ENCODE measurements at places on chromosomes 1 and 21.
A peak's percentile ranks its signal among the peaks of the same experiment; 100 is the strongest.

- no peak for DNase-seq
Measured at GRCh38 chr1:215631489-215631888, 64.4 kb downstream of the KCTD3 start.

DNA sequence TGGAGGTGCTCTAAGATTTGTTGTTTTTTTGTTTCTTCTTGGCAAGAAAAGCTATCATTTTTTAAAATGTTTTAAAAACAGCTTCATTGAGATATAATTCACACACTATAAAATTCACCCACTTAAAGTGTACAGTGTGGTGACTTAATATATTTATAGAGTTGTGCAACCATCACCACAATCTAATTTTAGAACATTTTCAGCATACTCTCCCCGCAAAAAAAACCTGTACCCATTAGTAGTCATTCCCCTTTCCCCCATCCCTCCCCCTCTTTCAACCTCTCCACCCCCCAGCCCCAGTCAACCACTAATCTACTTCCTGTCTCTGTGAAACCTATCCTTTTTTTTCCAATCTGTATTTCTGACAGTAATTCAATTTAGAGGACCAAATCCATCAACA, 30.6 kb downstream of the ZC3H11B start:
- DNase-seq: no peak

- no peak for DNase-seq
Measured at GRCh38 chr1:98205291-98206017, 284.6 kb upstream of the DPYD start.

DNA sequence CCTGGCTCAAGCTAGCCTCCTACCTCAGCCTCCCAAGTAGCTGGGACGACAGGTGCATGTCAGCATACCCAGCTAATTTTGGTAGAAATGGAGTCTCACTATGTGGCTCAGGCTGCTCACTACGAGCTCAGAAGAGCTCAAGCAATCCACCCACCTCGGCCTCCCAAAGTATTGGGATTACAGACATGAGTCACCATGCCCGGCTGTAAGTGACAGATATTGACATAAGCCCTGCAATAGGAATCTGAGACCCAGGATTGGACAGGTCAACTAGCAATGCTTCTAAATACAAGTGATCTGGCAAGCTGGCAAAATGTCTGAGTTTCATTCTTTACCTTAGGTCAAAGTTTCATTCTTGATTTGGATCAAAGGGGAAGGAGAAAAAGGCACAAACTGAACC, 40.5 kb upstream of the H6PD start:
- DNase-seq: no peak

GRCh38 chr1:28056129-28056925, 32.1 kb downstream of the EYA3 start:
- DNase-seq: no peak

- DNase-seq: no peak
Measured at GRCh38 chr21:32587651-32588050, 2.3 kb upstream of the TCP10L start.

DNA sequence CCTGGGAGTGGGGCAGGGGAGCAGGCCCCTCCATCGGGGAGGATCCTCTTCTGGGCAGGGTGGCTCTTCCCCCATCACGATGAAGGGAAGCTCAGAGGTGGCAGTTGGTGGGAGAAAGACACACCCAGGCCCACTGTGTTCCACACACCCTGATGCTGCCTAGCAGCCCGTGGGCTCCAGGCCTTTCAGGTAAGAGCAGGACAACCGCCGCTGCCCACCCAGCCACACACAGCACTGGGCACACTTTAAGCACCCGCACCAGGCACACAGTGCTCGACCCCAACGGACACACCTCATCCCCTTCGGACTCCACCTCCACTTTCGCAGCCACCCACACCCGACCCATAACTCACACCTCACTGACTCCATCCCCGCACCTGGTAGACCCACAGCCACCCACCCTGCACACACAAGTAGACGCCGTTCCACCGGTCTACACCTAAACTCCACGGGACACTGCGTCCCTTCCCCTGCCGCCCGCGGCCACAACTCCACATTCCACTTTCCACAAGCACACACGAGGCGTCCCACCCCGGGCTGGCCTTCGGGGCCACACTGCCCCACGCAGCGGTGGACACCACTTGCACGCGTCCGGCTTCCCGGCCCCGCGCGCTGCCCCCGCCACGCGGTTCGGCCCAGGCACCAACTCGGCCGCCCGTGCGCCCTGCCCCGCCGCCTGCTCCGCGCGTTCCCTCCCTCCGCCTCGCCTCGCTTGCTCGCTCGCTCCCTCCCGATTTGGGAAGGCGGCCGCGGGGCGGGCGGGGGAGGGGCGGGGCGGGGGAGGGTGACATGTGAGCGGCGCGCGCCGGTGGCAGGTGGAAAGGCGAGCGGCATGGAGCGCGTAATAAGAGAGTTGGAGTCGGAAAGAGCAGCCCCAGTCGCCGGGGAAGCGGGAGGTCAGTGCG, at the start of gene KCNQ4:
TSS of gene KCNQ4 (plus strand) at position 787 of the 905 bp plus-strand sequence. CDS start 307 bp downstream, outside the sequence.
- DNase-seq: no peak

DNA sequence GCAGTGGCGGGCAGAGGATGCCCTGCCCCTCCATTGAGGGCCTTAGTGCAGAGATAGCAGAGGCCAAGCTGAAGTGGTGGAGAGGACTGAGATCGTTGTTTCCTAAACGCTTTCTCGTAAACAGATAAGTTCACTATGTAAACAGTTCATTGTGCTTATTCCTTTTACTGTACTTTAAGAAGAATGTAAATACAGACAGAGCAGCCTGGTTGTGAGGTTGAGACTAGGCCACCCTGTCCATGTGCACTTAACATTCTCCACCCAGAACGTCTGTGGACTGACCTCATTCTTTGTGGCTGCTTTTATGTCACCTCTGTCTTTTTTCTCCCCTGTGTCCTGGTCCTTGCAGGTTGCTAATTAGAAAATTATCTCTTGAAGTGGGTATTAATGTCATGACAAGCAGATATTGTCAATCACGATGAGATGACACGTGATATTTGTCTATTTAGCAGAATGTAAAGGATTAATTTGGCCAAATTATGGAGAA, 8.5 kb downstream of the CENPS start:
- DNase-seq: no peak

GRCh38 chr1:116374353-116375147, 1.5 kb downstream of the ATP1A1 start:
- no peak for DNase-seq

DNA sequence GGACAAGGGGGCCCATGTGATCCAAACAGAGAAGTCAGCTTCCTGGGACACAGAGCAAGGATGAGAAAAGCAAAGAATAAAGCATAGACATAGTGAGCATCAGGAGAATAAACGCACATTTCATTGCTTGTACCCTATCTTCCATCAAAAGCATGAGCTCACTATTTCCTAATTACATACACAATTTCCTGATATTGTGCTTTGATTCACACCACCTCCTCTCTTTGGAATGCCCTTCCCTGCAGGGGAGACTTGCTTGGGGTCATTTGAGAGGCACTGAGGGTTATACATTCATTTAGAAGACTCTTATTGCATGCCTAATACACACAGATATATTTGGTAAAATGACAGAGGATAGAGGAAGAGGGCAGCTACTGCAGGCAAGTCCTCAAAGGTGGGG, 185.4 kb downstream of the SEC16B start:
- no peak for DNase-seq

- DNase-seq: peak; percentile 50
Measured at GRCh38 chr1:110188035-110188618, 22.0 kb upstream of the KCNC4 start.

GRCh38 chr21:44571296-44571695, 2.2 kb upstream of the KRTAP10-4 start:
- no peak for DNase-seq

- DNase-seq: no peak
Measured at GRCh38 chr1:63087966-63088365, 234.4 kb upstream of the FOXD3 start.

DNA sequence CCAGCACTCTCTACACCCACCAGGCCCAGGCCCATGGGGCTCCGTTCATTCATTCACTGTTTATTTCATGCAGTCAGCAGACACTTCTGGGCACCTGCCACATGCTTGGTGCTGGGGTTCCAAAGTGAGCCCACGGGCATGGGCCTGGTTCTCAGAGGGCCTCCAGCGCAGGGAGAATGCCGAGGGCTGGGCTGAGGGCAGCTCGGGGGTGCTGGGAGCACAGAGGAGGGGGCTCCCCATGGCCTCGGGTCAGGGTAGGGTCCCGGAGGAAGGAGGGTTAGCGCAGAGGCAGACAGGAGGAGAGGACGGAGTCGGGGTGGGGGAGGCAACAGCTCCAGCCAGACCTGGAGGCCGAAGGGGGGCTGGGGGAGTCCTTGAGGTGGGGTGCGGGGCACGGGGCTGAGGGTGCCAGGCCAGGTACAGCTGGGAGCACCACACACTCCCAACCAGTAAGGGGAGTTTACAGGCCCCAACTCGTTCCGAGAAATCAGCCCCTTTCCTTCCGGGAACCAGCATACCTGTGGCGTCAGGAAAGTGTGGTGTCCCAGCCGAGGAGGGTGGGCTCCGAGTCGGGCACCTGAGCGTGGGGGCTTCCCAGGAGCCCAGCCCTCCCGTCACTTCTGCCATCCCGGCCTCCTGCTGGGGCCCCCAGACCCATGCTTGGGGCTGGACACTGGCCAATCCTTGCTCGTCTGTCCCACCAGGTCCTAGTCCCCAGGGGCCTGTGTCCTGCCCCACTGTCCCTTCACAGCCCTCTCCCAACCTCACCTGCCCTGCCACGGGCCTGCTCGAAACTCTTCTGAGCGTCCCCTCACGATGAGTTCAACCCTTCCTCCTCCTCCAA, 10.8 kb downstream of the ARHGEF16 start:
- DNase-seq: no peak

DNA sequence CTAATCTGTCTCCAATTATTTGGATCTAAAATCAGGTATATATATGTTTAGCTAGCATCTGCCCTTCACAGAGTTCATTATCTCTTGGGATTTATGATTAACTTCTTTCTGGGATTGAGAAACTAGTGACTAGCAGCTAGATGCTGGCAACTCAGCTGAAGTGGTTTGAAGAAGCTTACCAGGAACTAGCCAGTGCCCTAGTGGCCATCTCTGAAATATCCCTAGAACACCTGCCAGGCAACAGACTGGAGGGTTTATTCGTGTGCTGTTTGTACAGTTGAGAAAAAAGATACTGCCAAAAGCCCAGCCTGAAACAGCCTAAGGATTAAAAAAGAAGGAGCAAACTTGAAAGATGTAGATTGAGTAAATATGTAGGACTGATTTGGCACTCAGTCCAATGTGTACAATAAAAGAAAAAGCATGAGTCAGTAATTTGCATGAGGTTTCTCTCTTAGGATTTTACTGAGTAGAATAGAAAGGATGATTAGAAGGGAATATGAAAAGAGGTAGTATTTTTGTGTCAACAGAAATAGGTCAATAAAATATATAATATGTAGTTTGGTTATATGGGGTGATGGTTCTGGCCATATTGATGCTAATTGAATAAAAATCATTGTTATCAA, 1144.6 kb upstream of the ADGRL2 start:
- DNase-seq: no peak

DNA sequence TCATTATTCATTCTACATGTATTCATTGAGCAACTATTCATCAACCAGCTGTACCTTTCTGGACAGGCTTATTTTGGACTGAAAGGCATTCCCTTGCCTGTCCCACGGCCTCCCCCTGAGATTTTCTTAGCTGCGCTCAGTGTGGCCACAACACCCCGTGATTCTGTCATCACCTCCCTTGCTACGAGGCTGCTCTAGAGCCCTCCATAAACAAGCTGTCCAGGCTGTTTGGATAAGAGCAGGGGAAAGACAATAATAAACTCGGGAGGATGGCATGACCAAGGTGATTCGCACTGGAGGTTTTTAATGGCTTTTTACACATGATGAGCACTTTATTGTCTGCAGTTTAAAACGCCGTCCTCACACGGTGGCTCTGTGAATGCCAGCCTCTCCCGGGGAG, 139.7 kb downstream of the ROR1 start:
- DNase-seq: no peak

- no peak for DNase-seq
Measured at GRCh38 chr1:183607322-183607980, 17.2 kb upstream of the NCF2 start.

GRCh38 chr1:239995281-239995680, 96.4 kb upstream of the FMN2 start:
- no peak for DNase-seq

GRCh38 chr21:43361493-43362296, 65.2 kb downstream of the SIK1 start:
- peak; percentile 61 for DNase-seq

GRCh38 chr1:191895462-191896058, 262.7 kb upstream of the RGS18 start:
- DNase-seq: no peak

GRCh38 chr1:166197141-166197540, 30.3 kb upstream of the FAM78B start:
- DNase-seq: no peak

GRCh38 chr1:165212229-165212628, 144.3 kb downstream of the LMX1A start:
- DNase-seq: no peak

- DNase-seq: no peak
Measured at GRCh38 chr1:216596281-216596862, 126.9 kb downstream of the ESRRG start.

DNA sequence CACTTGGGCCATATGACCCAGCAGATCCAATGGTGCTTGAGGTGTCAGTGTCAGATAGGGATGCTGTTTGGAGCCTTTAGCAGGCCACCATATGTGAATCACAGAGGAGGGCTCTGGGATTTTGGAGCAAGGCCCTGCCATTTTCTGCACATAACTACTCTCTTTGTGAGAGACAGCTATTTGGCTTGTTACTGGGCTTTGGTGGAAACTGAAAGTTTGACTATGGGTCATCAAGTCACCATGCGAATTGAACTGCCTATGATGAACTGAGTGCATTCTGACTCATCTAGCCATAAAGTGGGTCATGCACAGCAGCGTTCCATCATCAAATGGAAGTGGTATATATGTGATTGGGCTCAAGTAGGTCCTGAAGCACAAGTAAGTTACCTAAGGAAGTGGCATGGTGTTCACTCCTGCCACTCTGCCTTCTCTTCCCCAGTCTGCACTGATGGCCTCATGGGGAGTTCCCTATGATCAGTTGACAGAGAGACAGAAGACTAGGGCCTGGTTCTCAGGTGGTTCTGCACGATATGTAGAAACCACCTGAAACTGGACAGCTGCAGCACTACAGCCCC, 447.3 kb downstream of the AGBL4 start:
- no peak for DNase-seq

- peak; percentile 59 for DNase-seq
Measured at GRCh38 chr1:79353224-79353623, 346.7 kb upstream of the ADGRL4 start.

DNA sequence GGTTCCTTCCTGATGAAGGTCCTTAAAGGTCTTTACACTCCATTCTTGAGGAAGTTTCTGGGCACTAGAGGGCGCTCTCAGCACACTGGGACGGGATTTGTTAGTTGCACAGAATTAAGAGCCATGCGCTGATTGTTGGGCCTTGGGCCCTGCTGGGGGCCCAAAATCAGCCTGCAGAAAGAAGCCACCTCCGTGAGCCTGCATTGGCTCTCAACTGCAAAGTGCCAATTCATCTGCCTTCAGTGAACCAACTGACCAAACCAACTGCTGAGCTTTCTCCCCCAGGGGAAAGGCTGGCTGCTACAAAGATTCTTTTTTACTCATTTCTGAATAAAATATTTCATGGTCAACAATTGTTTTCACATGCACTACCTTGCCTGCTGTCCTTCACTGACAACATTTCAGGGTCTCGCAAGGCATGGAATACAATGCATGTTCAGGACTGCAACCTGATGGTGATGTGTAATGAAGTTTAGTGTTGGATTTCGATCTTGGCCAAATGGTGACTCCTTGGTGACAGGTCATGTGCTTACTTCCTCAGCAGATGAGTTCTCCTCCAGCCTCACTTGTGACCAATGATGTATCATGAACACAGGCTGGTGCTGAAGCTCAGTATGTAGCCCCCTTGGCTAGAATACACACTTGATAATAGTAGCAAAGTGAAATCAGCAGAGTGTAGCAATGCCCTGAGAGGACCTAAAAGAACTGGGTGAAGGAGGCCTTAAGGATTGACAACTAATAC, 45.7 kb upstream of the PRDX6 start:
- peak; percentile 94 for DNase-seq

All from NCI-H1694 (cell line).